ENCODE measurements at places on chromosomes 6 and 20. TPM values are rescaled to one million over a fixed set of nuclear protein-coding genes. Genes with fewer than 3 reads are reported as not detected.

SAMD3 gene
- total RNA-seq, result not detected

MYLK2 gene
- total RNA-seq, result 0.36 TPM

CRISP2 gene
- total RNA-seq, result not detected

TRIM10 gene
- total RNA-seq, result not detected

All from endothelial cell of coronary artery (primary cell).